ENCODE measurements at places on chromosomes 16 and 17.

DNA sequence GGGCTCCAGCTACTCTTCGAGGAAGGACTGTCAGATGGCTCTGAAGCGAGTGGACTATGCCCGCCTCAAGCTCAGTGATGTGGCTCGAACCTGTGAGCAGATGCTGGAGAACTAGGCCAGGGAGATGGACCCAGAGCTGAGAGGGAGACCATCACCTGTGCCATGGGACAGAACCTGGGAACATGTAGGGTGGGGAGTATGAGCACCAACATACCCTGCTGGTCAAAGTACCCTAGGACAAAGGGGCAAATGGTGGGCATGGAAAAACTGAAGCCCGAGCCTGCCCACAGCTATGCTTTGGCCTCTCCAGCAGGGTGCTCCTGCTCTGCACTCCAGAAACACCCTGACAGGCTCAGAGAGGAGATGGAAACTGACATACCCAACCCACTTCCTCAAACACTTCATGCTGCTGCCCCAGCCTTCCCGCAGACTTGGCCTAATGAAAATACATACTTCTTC, 1.9 kb downstream of the MED11 start:
- DNase-seq, result no peak

DNA sequence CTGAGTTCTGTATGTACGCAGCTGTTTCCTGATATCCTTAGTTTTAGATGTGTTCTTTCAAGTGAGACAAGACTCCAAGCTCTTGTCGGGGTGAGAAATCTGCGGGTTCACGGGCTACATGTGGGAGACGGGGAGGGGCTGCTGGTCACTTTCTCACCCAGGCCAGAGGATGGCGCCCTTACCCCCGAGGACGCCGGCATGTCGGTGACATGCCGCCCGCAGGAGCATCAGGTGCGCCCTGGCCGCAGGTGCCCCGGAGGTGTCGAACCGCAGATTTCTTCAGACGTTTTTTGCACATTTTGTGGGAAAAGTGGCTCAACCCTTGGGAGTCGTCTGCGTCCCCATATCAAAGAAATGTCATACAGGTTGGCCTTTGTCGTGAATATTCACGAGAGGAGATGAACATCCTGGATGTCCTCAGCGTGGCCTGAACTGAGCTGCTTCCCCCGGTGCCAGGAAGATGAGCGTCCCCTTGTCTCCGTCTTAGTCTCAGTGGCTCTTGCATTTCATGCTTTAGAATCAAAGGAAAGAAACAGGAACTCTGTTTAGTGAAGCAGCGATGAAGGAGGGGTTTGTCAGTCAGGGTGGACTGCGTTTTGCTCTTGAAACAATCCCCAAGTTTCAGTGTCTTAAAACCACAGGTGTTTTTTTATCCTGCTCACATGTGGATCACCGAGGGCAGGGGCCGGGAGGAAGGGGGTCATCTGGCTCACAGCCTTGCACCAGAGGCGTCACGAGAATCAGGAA, 75.4 kb upstream of the ZNF750 start:
- no peak for DNase-seq

- peak; percentile 55 for DNase-seq
Measured at GRCh38 chr16:62041401-62041800, 5.2 kb upstream of the CDH8 start.

DNA sequence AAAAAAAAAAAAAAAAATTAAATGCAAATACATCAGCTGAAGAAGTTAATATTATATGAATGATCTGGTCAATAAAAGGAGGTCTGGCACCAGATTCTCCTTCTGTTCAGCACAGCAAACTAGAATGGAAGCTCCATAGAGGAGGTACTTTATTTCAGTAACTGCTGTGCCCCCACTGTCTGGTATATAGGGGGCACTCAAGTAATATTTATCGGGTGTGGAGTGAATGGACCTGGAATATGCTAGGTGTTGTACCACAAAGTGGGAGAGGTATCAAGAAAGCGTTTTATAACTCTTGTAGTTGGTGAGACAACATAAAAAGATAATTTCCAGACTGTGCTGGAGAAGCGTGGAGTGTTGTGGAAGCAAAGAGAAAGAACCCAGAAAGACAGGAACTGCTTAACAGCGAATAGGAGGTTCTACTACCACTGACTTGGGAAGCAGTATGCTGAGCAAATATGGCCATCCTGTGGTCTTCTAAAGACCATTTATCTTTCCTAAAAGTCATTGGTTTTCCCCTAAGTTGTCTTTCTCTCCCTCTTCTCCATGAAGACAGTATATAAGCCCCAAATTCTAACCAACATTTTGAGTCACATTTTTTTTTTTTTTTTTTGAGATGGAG, 12.2 kb upstream of the PRKCA start:
- DNase-seq, result no peak

- DNase-seq, result no peak
Measured at GRCh38 chr17:65953316-65954147, 238.4 kb downstream of the CEP112 start.

- no peak for DNase-seq
Measured at GRCh38 chr16:73965591-73965990, 331.0 kb upstream of the PSMD7 start.

GRCh38 chr16:56789360-56789759, 59.4 kb downstream of the NUP93 start:
- DNase-seq, result peak; percentile 58

DNA sequence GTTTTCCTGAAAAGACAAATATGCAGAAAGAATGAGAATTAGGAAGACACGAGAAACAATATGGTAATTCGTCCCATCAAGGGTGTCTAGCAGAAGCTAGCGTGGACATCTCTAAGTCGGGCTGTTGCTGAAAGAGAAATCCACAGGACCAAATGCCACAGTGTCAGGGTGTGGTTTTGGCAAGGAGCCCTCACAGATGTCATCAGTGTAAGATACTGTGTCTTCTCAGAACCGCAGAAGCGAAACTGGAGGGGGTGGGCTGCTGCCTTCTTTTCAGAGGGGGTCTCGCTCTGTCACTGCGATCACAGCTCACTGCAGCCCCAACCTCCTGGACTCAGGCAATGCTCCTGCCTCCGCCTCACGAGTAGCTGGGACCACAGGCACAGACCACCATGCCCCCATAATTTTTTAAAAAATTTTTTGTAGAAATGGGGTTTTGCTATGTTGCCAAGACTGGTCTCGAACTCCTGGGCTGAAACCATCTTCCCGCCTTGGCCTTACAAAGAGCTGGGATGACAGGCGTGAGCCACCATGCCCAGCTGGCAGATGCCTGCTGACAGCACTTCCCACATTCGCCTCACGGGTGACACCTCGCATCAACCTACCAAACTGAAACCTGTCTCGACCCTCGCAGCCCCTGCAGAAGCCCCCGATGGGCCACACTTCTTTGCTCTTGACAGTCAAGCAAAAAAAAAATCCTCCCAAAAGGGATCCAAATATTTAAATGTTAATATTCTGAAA, 26.2 kb downstream of the TRAP1 start:
- DNase-seq, result peak; percentile 10

DNA sequence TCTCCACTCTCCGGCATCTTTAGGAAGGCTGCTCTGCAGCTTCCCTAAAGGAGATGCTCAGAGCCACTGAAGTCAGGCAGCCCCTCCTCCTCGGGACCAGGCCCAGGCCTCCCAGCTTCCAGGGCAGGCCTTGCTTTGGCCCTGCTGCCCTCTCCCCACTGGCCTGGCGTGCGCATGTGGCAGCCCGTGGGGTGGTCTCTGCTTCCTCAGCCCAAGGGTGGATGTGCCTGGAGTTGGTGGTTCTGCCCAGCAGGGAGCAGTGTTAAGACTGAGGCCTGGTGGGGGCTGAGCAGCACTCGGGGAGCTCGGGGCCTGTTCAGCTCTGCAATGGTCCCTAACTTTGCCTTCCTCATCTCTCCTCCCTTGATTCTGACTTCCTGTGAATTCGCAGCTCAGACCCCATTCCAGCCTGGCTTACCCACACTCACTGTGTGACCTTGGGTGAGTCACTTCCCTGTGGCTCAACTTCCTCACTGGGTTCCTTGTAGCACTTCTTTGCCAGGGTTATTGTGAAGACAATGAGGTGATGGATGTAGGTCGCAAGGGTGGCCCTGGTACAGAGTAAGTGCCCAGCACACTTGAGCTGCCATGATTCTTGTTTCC, 63.2 kb downstream of the NKD1 start:
- no peak for DNase-seq

GRCh38 chr16:17457513-17457912, 13.2 kb downstream of the XYLT1 start:
- DNase-seq, result no peak

DNA sequence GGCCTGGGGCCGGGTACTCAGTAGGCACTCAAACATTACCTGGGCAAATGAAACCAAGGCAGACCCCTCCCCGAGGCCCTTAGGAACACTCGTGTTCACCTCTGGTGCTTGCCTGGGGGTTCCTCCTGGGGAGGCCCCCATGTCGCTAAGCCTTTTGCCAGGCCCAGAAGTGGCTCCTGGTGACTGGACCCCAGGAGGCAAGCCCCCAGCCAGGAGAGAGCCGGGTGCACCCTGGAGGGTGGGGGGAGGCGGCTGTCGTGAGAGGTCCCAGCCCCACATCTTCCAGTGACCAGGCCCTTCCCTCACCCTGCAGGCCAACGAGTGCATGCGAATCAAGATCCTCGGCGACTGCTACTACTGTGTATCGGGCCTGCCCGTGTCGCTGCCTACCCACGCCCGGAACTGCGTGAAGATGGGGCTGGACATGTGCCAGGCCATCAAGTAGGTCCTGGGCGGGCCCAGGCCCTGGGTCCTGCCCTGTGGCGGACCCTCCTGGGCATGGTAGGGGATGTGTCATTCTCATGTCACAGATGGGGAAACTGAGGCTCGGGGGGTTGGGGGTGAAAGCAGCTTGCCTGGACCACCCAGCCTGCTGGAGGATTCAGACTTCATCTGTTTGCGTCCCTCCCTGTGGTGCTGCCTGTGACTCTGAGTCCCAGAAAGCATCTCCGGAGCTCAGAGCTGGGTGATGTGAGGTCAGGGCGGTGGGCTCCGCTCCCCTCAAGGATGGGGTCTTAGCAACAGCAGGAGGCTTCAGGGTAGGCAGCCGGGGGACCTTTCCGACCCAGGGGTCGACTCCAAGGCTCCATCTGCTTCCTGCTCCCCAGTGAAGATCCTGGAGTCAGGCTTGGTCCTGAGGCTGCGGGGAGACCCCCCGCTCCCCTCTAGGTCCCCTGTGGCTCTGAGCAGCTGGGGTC, 32.5 kb downstream of the ADCY7 start:
- no peak for DNase-seq

GRCh38 chr17:8143581-8144400, 8.4 kb downstream of the PER1 start:
- no peak for DNase-seq

- peak; percentile 94 for DNase-seq
Measured at GRCh38 chr16:56610017-56610608, 1.7 kb downstream of the MT2A start.

DNA sequence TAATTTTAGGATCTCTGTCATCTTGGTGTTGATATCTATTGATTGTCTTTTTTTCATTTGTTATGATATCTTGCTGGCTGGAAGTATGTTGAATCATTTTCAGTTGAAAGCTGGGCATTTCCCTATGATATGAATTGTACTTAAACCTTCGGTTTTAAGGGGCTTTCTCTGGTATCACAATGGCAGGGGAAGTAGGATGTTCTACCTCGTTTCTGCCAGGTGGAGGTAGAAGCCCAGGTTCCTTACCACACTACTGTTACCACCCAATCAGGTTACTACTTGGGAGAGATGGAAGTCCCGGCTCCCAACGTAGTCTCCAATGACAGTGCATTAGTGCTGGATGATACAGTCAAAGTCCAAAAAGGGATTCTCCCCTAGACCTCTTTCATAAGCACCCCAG, 281.7 kb upstream of the TBX2 start:
- no peak for DNase-seq

DNA sequence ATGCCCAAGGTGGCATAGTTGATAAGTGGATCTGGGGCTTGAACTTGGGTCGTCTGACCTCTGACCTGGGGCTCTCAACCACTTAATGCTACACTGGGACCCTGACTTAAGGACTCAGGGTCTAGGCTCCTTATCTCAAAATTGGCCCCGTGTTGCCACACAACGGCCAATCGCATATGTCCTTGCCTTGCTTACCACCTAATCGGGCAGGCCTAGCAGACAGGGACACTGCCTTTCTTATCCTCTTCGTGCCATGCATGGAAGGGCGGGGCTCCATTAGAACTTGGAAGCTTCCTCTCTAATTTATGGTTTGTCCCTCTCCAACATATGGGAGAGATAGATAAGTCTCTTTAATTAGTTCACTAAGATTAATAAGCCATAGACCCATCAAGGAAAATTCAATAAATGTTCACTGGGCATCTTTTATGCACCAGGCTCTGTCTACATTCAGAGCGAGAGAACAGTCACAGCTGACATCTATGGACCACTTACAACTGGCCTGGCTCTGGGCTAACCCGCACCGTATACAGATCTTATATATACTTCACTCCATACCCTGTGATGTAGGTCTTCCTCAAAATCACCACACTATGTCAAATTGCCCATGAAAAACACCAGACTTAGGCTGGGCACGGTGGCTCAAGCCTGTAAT, 35.1 kb downstream of the CDH1 start:
- DNase-seq, result no peak

DNA sequence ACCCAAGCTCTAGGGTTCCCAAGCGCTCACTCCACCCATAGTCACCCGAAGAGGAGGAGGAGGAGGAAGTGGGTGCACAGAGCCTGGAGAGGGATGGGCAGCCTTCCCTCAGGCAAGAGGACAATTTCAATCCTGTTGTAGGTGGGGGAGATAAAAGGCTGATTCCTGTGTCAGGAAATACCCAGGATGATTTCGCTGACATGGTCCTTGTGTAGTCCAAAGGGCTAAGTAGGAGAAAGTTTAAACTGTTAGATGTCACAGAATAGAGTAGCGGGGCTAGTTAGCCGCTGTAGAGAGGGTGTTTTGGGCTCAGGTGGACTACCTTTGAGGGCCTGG, 1.3 kb upstream of the EXOC7 start:
- no peak for DNase-seq

- DNase-seq, result no peak
Measured at GRCh38 chr16:69371564-69371963, 14.2 kb downstream of the TERF2 start.

- no peak for DNase-seq
Measured at GRCh38 chr16:17417740-17418139, 53.0 kb downstream of the XYLT1 start.

DNA sequence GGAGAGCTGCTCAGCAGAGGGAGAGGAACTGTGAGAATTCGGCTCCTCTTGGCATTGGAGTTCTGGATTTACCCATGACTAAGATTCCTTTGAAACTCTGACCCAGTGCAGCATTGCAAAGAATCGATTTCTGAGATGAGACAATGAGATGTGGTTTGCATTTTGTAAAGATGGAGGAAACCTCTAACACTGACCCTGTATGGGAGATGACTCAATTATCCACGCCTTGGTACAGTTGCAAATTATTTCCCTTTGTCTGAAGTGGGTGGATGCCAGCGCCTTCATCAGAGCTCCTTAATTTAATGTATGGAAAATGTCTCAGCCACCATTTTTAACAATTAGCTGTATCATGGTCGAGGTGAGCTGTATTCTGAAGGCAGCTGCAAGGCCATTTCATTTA, 53.4 kb downstream of the NUP93 start:
- DNase-seq, result no peak

GRCh38 chr16:74625500-74626350, 18.8 kb upstream of the GLG1 start:
- DNase-seq, result no peak

GRCh38 chr16:61295311-61295710, 740.9 kb downstream of the CDH8 start:
- peak; percentile 67 for DNase-seq

GRCh38 chr16:74699666-74700065, 996 bp downstream of the MLKL start:
- no peak for DNase-seq

All from LHCN-M2 (cell line).